ENCODE measurements at places on chromosomes 1 and 21. TPM values are rescaled to one million over a fixed set of nuclear protein-coding genes. Genes with fewer than 3 reads are reported as not detected.

- DNase-seq = no peak
These were observed 13.0 kb downstream of the LSS start for GRCh38 chr21:46215436-46216131.

GRCh38 chr21:45849651-45850050, 131.9 kb upstream of the COL6A1 start:
- DNase-seq = no peak

- DNase-seq = no peak
These were observed 95.2 kb downstream of the ZP4 start for GRCh38 chr1:237795558-237795957.

- no peak for DNase-seq
These were observed 478.8 kb downstream of the CAMTA1 start for GRCh38 chr1:7264101-7264500.

DNA sequence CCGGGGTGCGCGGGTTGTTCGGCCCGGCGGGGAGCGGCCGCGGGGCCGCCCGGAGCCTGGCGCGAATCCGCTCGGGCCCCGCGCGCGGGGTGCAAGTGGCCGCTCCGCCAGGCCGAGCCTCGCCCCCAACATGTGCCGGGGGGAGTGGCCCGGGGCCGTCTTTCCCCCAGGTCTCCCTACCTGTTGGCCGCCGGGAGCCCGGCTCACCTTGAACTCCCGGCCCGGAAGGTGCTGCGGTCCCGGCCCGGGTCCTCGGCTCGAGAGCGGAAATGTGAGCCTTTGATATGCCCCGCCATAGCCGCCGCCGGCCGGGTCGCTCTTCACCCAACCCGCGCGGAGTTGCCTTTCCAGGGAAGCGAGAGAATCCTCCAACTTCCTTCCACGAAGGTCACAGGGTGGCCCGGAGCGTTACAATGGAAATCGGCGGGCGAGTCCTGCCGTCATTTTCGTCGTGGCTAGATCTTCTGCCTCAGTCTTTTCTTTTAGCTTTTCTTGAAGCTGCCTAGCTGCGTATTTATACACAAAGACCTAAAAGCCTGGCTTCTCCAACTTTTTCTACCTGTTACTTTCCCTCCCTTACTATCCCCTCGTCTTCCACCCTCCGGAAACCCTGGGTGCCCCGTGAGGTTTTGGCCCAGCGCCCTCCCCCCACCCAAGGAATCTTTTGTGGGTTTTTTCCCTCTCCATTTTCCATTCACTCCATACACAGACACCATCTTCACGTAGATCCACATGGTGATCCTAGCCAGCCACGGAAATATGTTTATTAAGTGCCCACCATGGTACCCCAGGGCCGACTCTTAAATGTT, 867 bp downstream of the PTGFRN start:
- DNase-seq = no peak

DNA sequence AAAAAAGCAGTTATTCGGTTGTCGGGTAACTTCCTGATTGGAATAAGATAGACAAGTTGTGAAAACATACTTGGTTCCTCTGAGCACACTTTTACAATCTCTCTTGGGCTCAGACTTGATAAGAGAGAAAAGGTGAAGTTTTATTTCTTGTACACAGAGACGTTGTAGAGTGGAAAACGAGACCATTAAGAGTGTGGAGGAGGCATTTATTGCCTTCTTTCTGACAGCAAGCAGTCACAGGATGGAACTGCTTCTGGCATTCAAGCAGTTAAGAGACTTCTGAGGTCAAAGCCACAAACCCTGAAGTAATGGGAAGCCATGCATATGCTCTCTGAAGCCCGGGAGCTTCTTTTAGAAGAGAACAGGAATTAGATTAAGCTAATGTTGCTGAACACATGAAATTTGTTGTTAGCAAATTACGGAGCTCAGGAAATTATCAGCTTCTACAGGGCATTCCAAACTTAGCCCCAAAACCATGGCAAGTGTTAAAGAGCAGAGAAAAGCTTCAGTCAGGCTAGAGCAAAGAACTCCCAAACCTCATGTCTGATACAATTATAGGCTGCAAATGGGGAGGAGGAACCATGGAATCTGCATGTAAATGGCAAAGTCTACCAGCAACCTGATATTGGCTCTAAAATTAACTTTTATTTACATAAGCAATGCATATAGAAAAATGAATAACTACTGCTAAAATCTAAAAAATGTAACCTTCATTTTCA, 26.0 kb downstream of the S1PR1 start:
- no peak for DNase-seq

- no peak for DNase-seq
These were observed 307.0 kb downstream of the SETD4 start for GRCh38 chr21:35753308-35753707.

DNA sequence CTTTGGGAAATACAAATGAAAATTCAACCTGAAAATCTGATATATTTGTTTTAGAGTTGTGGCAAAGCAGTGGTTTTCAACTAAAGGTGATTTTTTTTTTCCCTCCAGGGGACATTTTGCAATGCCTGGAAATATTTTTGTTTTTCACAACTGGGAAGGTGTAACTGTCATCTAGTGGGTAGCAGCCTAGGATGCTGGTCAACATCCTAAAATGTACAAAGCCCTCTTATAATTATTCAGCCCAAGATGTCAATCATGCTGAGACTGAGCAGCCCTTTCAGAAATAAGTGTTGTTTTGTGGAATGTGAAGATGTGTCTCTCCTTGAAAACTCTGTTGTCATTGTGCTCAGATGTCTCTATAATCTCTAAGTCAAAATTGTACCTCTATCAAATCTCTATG, 95.2 kb upstream of the NCAM2 start:
- no peak for DNase-seq

DNA sequence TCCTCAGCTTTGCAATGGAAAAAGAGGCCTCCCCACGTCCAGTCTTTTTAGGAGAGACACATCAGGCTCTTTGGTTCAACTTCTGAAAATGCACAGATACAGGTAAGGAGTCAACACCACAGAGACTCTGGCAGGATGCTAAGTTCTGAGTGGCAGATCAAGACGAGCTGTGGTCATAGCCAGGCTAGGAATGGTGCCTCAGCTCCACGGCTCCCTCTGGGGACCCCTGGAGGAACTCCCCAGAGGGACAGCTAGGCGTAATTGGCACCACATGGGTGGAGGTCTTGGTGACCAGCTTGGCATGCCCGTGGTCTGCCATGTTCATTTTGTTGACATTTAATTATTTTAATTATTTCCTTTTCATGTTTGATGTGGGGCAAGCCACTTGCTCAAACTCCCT, 206.1 kb downstream of the KAZN start:
- DNase-seq = no peak

DNA sequence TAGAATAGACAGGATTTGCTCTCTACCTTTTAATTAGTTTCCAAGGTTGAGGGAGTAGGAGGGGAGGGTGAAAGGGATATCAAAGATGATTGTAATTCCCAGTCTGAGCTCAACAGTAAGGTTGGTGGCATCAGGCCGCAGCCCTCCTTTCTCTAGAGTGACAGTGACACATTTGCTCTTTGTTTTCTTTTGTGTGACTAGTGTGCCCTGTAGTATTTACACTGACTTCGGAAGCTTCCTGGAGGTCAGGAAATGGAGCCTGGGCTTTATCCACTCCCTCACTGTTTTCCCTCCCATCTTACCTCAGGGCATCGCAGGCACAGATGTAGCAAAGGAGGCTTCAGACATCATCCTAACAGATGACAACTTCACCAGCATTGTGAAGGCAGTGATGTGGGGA, 44.7 kb upstream of the LAX1 start:
- DNase-seq = no peak

DNA sequence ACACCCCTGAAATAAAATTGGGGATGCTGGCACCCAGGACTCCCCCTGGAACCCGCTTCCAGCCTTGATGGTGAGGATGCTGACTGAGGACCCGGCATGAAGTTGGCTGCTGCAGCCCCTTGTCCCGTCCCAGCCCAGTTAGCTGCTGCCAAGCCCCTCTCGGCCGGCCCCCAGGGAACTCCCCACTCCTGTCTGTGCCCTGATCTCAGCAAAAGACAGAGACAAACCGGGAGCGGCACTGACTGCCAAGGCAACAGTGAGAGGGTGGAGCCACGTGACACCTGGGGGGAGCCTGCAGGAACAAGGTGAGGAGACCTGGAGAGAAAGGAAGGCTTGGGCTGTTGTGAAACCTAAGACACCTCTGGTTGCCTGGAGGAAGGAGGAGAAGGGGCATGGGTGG, 24.7 kb downstream of the CASZ1 start:
- no peak for DNase-seq

- peak; percentile 46 for DNase-seq
These were observed 14.6 kb upstream of the CAMSAP2 start for GRCh38 chr1:200724064-200724463.

- no peak for DNase-seq
These were observed 53.4 kb downstream of the PKN2 start for GRCh38 chr1:88737338-88737927.

- no peak for DNase-seq
These were observed 413.7 kb downstream of the PTPRU start for GRCh38 chr1:29650041-29650400.

- DNase-seq = no peak
These were observed 16.6 kb downstream of the MYOM3 start for GRCh38 chr1:24095140-24095859.

DNA sequence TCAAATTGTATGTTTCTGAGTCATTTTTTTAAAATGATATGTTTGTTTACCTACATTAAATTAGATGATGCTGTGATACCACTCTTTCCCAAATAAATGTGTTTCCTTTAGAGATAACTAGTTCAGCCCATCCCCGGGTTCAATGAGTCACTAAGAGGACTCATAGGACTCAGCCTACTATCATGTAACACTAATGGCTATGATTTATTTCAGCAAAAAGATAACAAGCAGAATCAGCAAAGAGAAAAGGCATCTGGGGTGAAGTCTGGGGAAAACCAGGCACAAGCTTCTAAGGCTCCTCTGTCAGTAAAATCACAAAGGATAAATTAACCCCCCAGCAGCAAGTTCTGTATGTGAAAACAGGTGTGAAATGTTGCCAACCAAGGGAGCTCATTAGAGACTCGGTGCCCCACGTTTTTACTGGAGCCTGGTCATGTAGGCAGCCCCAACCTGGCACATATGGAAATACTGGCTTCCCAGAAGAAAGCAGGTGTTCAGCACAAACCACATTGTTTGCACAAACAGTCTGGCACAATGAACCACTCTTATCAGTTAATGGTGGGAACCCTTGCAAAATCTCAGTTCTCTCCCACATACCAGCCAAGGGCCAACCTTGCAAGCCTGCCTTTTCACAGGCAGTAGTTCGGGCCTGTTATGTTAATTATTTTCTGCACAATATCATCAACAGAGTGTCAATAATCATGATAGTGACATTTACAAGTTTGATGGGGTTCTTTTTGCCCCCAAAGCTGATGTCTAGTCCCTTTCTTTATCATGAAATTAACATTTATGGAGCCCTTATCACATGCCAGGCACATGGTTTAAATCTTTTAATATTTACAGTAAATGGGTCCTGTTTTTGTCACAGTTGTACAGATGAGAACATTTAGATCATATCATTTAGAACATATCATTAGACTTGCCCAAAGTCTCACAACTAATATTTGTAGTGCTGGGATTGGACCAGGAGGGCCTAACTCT, 23.1 kb upstream of the CNN3 start:
- DNase-seq = no peak

GRCh38 chr1:224785622-224786021, 143.9 kb upstream of the DNAH14 start:
- no peak for DNase-seq

DNA sequence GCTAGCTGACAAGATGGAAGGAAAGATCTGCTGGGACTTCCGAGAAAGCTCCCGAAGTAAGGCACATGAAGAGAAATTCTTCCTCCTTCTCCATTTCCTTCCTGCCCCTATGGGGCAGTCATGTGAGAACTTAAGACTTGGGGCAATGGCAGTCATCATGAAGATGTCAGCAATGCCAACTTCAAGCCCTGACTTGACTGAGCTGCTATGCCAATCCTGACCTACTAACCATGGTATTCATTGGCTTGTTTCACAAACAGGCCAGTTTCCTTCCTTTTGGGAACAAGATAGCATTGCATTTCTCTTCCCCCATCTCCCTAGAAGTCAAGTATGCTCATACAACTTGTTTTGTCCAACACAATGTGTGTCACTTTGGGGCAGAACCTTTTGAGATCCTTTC, 25.5 kb downstream of the GRIK1 start:
- no peak for DNase-seq

DNA sequence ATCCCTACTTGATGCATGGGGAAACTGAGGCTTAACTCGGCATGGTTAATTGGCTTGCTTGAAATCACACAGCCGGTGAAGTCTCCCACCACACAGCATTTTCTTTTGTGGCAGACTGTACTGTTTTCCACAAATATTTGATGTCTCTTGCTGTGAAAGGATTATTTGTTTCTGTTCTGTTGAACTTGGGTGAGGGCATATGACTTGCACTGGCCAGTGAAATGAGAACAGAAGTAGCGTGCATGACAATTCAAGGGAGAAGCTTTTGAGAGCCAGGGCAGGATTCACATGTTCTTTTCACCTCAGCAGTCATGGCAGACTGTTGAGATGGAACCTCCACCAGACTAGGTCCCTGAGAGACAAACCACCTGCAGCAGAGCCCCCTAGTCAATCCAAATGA, 11.7 kb upstream of the AK2 start:
- DNase-seq = no peak

DNA sequence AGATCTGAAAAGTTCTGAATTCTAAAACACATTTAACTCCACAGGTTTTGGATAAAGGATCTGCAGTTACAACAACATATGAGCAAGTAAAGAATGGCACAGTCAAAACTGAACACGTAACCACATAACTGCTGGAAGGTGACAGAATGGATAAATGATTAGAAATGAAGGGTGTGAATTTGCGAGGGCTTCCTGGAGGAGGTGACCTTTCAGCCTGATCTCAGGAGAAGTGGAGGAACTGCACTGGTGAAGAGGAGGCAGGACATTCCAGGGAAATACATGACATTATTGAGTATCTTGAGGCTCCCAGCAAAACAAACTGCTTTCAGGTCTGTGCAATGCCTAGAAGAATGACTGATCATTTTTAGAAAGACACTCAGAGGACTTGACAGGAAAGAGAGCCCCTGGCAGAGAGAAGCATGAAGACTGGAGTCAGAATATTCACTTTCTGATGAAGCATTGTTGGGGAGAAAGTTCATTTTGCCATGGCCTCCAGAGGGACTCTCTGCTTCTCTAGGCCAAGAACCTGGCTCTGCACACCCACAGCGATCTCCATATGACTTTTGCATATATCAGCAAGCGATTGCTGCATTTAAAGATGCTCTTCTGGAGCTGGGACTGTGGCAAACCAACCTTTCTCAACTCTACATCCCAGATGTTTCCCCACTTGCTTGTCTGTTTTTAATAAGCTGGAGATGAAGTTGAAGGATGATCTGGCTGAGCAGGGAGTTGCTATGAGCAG, 122.7 kb upstream of the FAM78B start:
- DNase-seq = no peak

KIRREL1 gene
- 145 TPM for total RNA-seq

ZNF691 gene
- total RNA-seq = 9.9 TPM

C1QC gene
- total RNA-seq = 0.64 TPM

PGLYRP4 gene
- total RNA-seq = not detected

CDA gene
- total RNA-seq = 0.62 TPM

PTCH2 gene
- 0.74 TPM for total RNA-seq

IFI44L gene
- 0.10 TPM for total RNA-seq

CATSPERE gene
- total RNA-seq = 0.31 TPM

CCDC185 gene
- not detected for total RNA-seq
